ENCODE measurements at places on chromosomes 4 and X.

GRCh38 chr4:7655511-7656243 lies 220.9 kb upstream of the PSAPL1 start:
- no peak for DNase-seq

- no peak for DNase-seq
Observed at GRCh38 chr4:134952305-134952704, 750.7 kb upstream of the PABPC4L start.

GRCh38 chr4:112416464-112416863 lies 99.5 kb downstream of the NEUROG2 start:
- DNase-seq: no peak

DNA sequence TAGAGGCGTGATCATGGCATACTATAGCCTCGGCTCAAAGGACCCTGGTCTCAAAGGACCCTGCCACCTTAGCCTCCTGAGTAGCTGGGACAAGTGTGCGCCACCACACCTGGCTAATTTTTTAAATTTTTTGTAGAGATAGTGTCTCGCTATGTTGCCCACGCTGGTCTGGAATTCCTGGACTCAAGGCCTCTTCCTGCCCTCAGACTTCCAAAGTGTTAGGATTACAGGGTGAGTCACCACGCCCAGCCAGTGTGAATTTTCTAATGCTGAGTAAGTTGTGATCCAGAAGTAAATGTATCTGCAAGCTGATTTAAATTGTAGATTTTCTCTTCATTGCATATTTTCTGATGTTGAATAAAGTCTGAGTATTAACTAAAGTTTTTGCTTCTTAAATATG lies 2.6 kb upstream of the ZNF674 start:
- peak; percentile 42 for DNase-seq

GRCh38 chr4:78552389-78553042 lies 946 bp downstream of the ANXA3 start:
- DNase-seq: no peak

DNA sequence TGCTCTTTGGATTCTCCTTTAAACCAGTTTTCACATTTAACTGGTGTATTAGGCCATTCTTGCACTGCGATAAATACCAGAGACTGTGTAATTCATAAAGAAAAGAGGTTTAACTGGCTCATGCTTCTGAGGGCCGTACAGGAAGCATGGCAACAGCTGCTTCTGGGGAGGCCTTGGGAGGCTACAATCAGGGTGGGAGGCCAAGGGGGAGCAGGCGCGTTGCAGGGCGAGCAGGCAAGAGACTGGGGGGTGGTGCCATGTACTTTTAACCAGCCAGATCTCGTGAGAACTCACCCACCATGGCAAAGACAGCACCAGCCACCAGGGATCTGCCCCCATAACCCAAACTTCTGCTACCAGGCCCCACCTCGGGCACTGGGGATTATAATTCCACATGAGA lies 38.1 kb downstream of the RNF212 start:
- DNase-seq: no peak

- DNase-seq: no peak
Observed at GRCh38 chr4:2689825-2690700, 66.1 kb downstream of the TNIP2 start.

DNA sequence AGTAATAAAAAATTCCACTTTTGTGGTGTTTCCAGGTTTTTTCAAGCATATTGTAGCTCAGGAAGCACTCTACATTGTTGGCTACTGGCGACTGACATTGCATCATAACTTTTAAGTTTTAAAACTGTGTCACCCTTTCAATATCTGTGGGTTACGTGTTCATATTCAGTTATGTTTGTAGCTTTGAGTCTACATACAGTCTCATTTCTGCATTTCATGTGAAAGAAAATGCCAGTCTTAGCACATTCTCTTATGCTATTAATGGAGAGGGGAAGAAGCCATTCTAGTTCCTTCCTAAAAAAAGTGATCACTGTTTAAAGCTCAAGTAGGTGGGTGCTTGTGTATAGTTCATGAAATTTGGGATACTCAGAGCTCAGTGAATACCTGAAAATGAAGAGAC lies 38.1 kb downstream of the DIAPH2 start:
- DNase-seq: no peak

- DNase-seq: no peak
Observed at GRCh38 chr4:85498068-85498733, 23.3 kb downstream of the ARHGAP24 start.

- no peak for DNase-seq
Observed at GRCh38 chr4:163697121-163697520, 202.6 kb downstream of the TMA16 start.

- no peak for DNase-seq
Observed at GRCh38 chr4:169650227-169650936, 30.0 kb downstream of the CLCN3 start.

GRCh38 chr4:55321707-55322264 lies 24.3 kb upstream of the SRD5A3 start:
- no peak for DNase-seq

DNA sequence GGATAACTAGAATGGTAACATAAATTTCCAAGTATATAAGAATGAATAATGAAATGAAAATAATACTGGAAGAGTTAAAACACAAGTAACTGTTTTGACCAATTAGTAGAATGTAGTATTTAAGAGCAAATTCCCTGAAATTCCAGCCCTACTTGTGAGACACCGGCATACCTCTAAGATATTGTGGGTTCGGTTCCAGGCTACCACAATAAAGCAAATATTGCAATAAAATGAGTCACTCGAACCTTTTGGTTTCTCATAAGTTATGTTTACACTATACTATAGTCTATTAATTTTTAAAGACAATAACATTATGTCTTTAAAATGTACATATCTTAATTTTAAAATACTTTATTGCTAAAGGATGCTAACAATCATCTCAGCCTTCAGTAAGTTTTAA lies 15.2 kb upstream of the IQCM start:
- no peak for DNase-seq

DNA sequence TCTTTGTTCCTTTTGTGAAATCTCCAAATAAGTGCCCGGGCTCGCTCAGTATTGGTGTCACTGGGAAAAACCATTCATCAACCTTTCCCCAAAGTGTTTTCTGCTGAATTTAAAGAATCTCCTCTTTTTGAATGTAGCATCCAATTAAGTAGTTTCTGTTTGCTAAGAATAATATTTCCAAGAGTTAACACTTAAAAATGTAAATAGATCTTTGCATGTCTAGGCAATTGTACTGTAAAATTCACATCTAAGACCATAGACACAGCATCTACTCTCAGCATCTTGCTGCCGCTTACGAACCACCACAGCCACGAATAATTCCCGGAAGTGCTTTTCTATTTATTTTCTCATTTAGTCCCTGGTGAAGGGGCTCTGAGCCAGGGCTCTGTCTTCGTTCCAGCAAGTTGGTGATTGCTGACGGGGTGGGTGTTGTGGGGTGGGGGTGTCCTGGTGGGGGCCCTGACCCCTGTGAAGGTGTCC lies 1.4 kb downstream of the NSG1 start:
- DNase-seq: no peak

DNA sequence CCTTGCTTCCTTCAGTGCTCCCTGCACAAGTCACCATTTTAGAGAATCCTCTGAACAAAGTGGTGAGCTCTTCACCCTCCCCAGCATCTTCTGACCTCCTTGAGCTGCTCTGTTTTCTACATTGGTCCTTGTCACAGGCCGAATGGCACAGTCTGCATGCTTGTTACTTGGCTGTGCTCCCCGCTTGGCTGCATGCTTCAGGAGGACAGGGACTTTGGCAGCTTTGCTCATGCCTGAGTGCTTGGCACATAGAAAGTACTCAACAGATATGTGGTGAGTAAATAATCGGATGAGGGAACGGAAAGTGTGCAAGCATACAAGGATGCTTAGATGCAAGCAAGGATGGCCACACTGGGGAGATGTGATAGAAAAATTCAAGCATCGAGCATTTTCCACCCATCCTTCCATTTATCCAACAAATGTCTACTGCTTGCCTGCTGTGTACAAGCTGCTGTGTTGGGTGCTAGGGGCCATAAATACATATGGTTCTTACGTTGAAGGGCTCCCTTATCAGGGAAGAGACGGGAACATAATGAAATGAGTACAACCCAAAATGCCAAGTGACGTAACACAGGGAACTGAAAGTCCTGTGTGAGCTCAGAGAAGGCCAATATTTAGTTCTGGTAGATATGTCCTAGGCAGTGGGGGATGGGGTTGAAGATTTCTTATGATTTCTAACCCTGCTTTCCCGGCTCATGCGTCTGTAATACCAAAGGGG lies 31.2 kb downstream of the SLC2A9 start:
- DNase-seq: no peak

DNA sequence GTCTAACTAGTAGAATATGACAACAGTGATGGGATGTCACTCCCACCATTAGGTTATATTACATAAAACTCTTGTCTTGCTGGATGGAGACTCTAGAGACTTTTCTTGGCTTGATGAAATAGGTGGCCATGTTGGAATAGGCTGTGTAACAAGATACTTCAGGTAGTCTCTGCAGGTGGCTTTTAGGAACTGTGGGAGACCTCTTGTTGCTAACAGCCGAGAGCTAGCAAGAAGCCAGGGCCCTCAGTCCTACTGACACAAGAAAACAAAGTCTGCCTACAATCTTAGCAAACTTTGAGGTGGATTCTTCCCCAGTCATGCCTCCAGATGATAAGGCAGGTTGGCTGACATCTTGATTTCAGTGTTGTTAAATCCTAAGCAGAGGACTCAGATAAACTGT lies 72.5 kb downstream of the GNL3L start:
- no peak for DNase-seq

DNA sequence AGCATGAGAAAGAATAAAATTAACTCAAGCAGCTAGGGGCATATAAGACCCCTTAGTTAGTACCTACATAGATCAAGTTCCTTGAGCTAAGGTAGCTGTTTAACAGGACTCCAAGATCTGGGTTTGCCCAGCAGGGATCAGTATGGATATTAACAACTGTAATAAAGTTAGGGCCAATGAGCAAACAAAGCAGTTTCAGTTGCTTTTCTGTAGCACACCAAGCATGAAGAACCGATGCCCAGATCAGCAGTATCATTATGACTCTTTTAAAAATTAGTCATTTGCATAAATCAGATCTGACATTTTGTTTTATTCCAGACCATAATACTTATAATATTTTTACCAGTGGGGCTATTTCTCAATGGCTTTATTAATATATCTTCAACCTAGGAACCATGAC lies 80.9 kb downstream of the C4orf33 start:
- DNase-seq: no peak

DNA sequence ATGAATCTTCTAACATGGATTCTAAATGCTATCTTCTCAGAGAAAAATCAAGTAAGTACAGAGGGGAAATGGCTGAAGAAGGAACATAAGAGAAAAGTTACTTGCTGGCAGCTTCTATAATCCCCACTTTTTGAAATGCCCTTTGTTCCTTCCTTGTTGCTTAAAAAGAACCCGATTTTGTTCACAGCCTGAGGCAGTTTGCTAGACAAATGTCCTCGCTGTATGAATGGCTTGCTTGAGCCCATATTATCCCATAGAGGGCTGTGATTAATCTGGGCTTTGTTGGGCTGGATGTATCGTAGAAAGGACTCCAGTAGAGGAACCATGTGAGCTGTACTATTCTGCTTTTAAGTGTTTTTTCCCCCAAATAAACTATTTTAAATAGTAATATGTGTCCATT lies 134.3 kb upstream of the FGF13 start:
- DNase-seq: no peak

GRCh38 chr4:54727346-54727745 lies 69.6 kb downstream of the KIT start:
- no peak for DNase-seq

GRCh38 chr4:119664168-119664907 lies 35.7 kb upstream of the PDE5A start:
- no peak for DNase-seq

- no peak for DNase-seq
Observed at GRCh38 chrX:34657726-34658070, 613 bp upstream of the TMEM47 start.

GRCh38 chrX:47200385-47201150 lies 6.9 kb downstream of the UBA1 start:
- DNase-seq: no peak

- DNase-seq: no peak
Observed at GRCh38 chr4:141124224-141124623, 9.0 kb downstream of the RNF150 start.

GRCh38 chr4:85842540-85842939 lies 367.6 kb downstream of the ARHGAP24 start:
- no peak for DNase-seq

DNA sequence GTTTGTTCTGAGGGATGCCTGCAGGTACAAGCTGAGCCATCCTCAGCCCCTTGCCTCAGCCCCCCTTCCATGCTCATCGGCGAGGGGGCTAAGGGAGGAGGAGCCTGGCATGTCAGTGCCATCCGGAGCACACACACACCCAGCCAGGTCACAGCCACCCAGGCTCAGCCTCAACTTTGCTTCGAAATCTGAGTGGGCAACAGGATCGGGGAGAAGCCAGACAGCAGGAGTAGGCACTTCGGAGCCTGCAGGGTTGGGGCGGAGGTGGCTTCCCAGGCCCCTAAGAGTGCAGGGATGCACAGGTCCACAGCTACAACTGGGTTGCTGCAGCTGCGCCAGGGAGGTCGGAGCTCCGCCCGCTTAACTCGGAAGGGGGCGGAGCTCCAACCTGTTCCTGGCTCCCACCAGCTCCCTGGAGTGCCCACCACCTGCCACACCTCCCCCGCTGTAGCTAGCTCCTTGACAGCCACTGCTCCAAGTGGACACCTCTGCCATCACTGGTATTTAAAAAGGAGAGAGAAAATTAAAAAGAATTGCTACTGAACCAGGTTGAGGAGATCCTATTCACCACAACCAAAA lies 192.9 kb upstream of the GALNT7 start:
- DNase-seq: no peak

- DNase-seq: no peak
Observed at GRCh38 chr4:121472937-121473721, 92.3 kb upstream of the QRFPR start.

- DNase-seq: no peak
Observed at GRCh38 chr4:87975466-87975865, at the start of gene SPP1. Gene SPP1 (plus strand): TSS chr4:87975714. CDS start chr4:87976896, 1,182 bp downstream.

DNA sequence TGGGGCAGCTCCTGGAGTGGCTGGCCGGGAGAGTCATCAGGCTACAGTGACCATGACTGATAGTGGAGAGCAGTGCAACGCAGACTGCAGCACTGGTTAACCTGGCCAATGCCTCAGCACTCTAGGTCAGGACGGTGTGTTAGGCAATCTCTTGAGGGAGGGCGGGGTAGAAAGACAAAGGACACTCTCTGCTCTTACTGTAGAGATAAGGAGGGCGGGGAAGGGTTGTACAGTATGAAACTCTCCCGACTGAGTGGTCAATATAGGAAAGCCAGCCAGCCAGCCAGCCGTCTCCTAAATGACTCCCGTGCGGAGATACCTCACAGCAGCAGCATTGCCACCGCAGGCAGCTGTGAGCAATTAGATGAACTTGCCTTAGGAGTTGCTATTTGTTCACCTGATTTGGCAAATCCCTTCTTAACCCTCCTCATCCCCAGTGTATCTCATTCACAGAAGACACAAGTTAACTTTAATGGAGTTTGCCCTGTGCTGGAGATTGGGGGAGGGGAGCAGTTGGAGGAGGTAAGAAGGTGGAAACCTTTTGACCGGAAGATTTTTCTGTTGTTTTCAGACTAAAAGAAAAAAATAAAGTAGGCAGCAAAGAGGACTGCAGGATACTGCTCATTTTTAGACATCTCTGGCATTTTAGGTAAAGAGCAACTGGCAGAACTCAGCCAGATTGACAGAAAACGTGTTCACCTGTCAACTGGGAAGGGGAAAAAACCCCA lies 330.5 kb downstream of the HNRNPD start:
- no peak for DNase-seq

- no peak for DNase-seq
Observed at GRCh38 chrX:17009856-17010625, 63.6 kb downstream of the REPS2 start.

All from fibroblast of skin of left biceps (primary cell).